ENCODE measurements at places on chromosomes 12 and 14. TPM values are rescaled to one million over a fixed set of nuclear protein-coding genes. Genes with fewer than 3 reads are reported as not detected.

Gene GYS2
- not detected for polyA plus RNA-seq

Gene JAG2
- polyA plus RNA-seq: 6.3 TPM

Gene DPPA3
- polyA plus RNA-seq: not detected

Gene FAIM2
- 1.3 TPM for polyA plus RNA-seq

Gene ZNF891
- 0.39 TPM for polyA plus RNA-seq

Gene CLEC1A
- 5.3 TPM for polyA plus RNA-seq

Gene NINJ2
- 0.69 TPM for polyA plus RNA-seq

Gene EPYC
- not detected for polyA plus RNA-seq

Gene NANOG
- polyA plus RNA-seq: not detected

Gene ARHGAP9
- 3.8 TPM for polyA plus RNA-seq

Gene TEX52
- polyA plus RNA-seq: not detected

Gene MAP3K9
- 1.0 TPM for polyA plus RNA-seq

Gene INHBC
- polyA plus RNA-seq: not detected

Gene RHEBL1
- polyA plus RNA-seq: 0.52 TPM

Gene IL31
- not detected for polyA plus RNA-seq

Gene TSPAN9
- 62.4 TPM for polyA plus RNA-seq

Gene PCED1B
- polyA plus RNA-seq: 2.8 TPM

Gene LRIG3
- polyA plus RNA-seq: 4.4 TPM

Gene NYNRIN
- polyA plus RNA-seq: 4.4 TPM

Gene LRTM2
- not detected for polyA plus RNA-seq

Gene CDK2
- 7.6 TPM for polyA plus RNA-seq

Gene PRPF40B
- 20.1 TPM for polyA plus RNA-seq

Gene RNU4-1
- not detected for polyA plus RNA-seq

Gene KRT2
- polyA plus RNA-seq: not detected

Gene ZBTB42
- polyA plus RNA-seq: 3.9 TPM

Gene MANSC1
- 14.1 TPM for polyA plus RNA-seq

Gene CDC42BPB
- polyA plus RNA-seq: 22.5 TPM

Gene DHRS2
- polyA plus RNA-seq: 2.4 TPM

Gene ANKRD52
- polyA plus RNA-seq: 8.6 TPM

Gene IGF1
- polyA plus RNA-seq: 0.71 TPM

Gene FAM161B
- polyA plus RNA-seq: 3.2 TPM

Gene NEUROD4
- polyA plus RNA-seq: not detected

Gene KRT6B
- polyA plus RNA-seq: not detected

Gene A2ML1
- not detected for polyA plus RNA-seq

Gene TUNAR
- not detected for polyA plus RNA-seq

Gene THTPA
- polyA plus RNA-seq: 38.4 TPM

Gene GLI1
- polyA plus RNA-seq: 1.4 TPM

Gene OTX2
- polyA plus RNA-seq: not detected

Gene KCNJ8
- polyA plus RNA-seq: 5.6 TPM

Gene TAS2R19
- not detected for polyA plus RNA-seq

Gene LRCOL1
- polyA plus RNA-seq: 1.0 TPM

Gene COCH
- polyA plus RNA-seq: 1.8 TPM

Gene TSPAN11
- polyA plus RNA-seq: 1.3 TPM

Gene ARPC3
- 325 TPM for polyA plus RNA-seq

Gene EVL
- polyA plus RNA-seq: 54.8 TPM

Gene CDKL1
- 17.9 TPM for polyA plus RNA-seq

Gene IAPP
- polyA plus RNA-seq: not detected

Gene ARMH4
- 14.2 TPM for polyA plus RNA-seq

Gene COL2A1
- not detected for polyA plus RNA-seq

Gene TMEM121
- 4.1 TPM for polyA plus RNA-seq

Gene VWF
- polyA plus RNA-seq: 9.6 TPM

Gene ABCB9
- polyA plus RNA-seq: 4.6 TPM

Gene TAS2R7
- polyA plus RNA-seq: not detected

Gene L2HGDH
- 11.1 TPM for polyA plus RNA-seq

Gene PLEKHG3
- polyA plus RNA-seq: 51.9 TPM

Gene AKAP3
- polyA plus RNA-seq: 2.3 TPM

Gene GDF3
- 1.6 TPM for polyA plus RNA-seq

Data from kidney (tissue), 22 donors.